Activated CD4-positive, alpha-beta T cell treated with anti-CD3 and anti-CD28 coated beads for 36 hours (primary cell): ENCODE measurements at places on chromosomes 1 and 21.

GRCh38 chr1:246020211-246020954, 486.7 kb downstream of the SMYD3 start:
- H3K36me3 ChIP-seq = no peaks in the 10 kb centered on the region
- H3K4me3 ChIP-seq = no peak overlapping the region
- no peaks in the 10 kb centered on the region for H3K27me3 ChIP-seq
- H3K27ac ChIP-seq = no peak overlapping the region
- no peak for DNase-seq

DNA sequence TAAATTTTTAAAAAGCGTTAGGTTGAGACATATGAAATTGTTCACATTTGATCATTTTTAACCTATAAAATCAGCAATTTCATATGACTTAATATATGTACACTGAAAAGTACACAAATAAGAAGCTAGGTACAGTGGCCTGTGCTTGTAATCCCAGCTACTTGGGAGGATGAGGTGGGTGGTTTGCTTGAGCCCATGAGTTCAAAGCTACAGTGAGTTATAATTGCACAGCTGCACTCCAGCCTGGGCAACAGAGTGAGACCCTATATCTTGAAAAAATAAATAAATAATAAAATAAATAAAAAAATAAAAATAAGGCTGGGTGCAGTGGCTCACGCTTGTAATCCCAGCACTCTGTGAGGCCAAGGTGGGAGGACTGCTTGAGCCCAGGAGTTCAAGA, 5.2 kb upstream of the EPB41 start:
- H3K4me3 ChIP-seq = no peak overlapping the region
- peaks cover 2% of the 10 kb centered on the region for H3K36me3 ChIP-seq
- DNase-seq = no peak
- no peaks in the 10 kb centered on the region for H3K27me3 ChIP-seq
- H3K27ac ChIP-seq = no peak overlapping the region

- H3K4me3 ChIP-seq = no peak overlapping the region
- DNase-seq = no peak
- H3K27ac ChIP-seq = no peak overlapping the region
- peaks cover 7% of the 10 kb centered on the region for H3K27me3 ChIP-seq
- no peaks in the 10 kb centered on the region for H3K36me3 ChIP-seq
- no peaks in the 10 kb centered on the region for H3K4me1 ChIP-seq
Observed at GRCh38 chr1:8070381-8070811, 44.3 kb upstream of the ERRFI1 start.

DNA sequence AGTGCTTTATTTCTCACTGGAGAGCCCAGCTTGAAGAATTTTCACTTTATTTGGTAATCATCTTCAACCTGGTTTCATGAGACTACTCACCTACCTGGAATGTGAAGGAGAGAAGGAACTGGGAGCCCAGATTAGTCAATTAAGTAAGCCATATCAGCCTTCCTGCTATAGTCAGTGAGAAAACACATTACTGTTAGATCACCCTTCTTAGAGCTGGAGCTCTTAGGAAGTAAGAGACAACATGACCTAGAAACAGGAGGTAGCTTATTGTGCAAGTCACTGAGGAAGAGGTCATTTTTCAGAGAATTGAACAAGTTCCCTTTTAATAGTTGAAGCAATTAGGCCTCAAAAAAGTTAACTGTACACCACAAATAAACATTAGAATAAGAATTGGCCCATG, 49.2 kb upstream of the TEKT2 start:
- H3K4me1 ChIP-seq = no peaks in the 10 kb centered on the region
- no peak overlapping the region for H3K27ac ChIP-seq
- peaks cover 20% of the 10 kb centered on the region for H3K36me3 ChIP-seq
- H3K27me3 ChIP-seq = no peaks in the 10 kb centered on the region
- DNase-seq = no peak

GRCh38 chr1:221762121-221762520, 20.2 kb upstream of the DUSP10 start:
- no peaks in the 10 kb centered on the region for H3K27me3 ChIP-seq
- H3K4me3 ChIP-seq = no peak overlapping the region
- no peaks in the 10 kb centered on the region for H3K36me3 ChIP-seq
- peaks cover 15% of the 10 kb centered on the region for H3K4me1 ChIP-seq
- no peak overlapping the region for H3K27ac ChIP-seq
- no peak for DNase-seq

GRCh38 chr1:10564063-10564462, 89.3 kb downstream of the PEX14 start:
- DNase-seq = no peak
- no peak overlapping the region for H3K27ac ChIP-seq
- H3K4me3 ChIP-seq = no peak overlapping the region
